ENCODE measurements at places on chromosomes 6 and 20.

DNA sequence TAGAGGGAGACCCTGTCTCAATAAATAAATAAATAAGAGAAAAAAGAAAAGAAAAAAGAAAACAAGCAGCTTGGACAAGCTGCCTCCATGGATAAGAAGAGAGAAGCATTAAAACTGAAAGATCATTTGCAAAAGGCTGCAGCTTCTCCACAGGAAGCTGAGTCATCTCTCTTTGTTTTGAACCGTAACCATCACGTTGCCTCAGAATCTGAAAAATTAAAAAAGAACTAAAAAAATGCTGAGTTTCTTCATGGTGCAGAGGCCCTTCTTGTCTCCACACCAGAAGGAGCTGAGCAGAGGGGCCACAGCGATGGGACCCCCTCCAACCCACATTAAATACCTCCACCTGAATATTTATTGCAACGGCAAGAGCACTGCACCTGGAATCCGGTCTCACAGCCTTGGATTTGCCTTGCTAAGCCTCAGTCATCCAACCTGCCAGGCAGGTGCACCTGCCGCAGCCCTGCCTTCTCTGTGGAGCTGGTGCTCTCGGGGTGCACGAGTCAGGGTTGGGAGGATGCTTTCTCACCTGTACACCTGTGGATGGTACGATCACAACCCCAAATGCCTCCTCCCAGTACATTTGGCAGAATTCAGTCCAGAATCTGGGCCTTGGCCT, 28.1 kb downstream of the TOX2 start:
- peak; percentile 79 for DNase-seq

DNA sequence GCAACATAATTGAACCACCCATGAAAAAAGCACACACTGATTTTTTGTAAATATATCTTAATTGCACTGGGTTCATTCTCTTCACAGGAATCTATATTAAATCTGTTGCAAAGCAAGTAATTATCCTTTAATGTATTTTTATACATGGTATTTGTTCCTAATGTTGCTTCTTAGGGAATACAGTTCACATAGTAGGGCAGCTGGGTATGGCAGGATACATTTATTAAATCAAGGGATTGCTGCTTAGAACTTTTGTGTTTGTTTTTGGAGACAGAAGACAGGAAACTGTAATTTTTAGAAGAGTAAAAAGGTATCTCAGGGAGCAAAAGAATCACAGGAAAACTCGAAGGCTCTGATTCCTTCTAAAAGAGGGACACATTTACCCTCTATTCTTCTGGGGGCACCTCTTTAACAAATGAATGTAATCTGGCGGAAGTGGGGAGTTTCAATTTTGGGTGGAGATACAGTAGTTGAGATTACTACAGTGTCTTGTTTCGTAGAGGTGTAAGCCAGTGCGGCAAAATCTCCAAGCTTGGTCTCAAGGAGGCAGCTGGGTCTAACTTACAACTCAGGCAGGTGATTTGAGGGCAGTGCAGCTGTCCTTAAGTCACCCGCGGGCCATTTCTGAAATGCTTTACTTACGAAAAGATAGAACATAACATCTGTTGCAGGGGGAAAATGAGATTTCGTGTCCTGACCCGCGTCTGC, 812 bp upstream of the SMIM13 start:
- no peak for DNase-seq

DNA sequence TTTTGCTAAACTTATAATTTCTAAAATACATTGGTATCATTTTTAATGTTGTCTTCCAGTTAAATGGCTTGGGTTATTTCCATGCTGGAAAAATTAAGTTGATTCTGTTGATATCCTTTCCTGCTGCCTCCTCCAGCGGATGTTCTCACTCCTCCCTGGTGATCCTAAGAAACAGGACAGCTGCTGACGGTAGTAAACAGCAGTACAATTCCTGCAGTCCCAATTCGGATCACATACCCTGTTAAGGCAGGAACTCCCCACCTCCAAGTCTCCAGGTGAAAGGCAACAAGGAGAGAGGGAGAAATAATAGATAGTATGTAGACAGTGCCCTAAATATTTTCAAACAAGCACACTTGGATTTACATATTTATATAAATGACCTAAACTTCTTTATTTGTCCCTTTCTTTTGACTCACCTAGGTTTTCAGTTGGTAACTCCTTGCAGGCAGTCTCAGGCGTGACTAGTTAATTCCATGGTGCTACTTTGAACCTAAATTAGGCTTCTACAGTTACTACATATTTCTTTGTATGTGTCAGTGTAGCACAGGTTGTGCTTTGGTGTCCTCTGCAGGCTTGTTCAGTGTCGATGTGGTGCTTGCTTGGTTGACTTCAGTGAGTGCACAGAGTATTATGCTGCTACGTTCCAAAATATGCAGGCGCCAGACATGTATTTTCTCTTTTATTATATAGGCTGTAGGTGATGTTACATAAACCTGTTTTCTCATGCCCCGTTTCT, 126.0 kb downstream of the ADGRB3 start:
- no peak for DNase-seq

- DNase-seq: no peak
Measured at GRCh38 chr6:99819853-99820252, 174.2 kb downstream of the MCHR2 start.

DNA sequence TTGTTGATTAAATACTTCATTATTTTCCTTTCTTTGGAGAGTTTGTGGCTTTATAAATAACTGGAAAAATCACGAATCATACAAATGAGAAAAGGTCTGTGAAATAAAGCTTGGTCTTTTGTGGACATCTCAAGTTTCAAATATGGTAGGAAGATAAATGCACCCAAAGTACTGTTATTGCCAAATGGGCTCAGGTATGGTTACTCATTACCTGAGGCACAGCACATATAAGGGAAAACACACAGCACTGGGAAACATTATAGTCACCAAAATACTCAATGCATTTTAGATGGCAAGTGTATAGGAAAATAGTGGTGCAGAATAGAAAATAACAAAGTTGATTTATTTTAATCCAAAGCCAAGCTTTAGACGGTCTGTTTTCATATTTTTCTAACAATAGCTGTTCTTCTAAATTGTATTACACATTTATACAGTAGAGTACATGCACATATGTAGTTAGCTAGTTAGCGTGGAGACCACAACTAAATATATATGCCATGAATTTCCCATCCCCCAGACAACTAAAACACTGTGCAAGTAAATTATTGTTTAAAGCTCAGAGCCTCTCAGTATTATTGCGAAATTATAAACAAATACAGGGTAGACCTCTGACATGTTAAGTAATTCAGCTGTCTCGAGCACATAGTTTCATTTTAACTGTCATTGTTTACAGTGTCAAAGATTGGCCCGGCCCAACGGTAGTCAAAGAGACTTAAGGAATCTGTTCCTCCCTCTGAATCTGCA, 336.0 kb downstream of the SYNE1 start:
- no peak for DNase-seq

GRCh38 chr6:42028234-42029061, 21.9 kb upstream of the TAF8 start:
- DNase-seq: no peak

Data from HT-29 (cell line).